ENCODE measurements at places on chromosomes 11 and 22. TPM values are rescaled to one million over a fixed set of nuclear protein-coding genes. Genes with fewer than 3 reads are reported as not detected.

GRCh38 chr22:42436404-42436803, 4.2 kb upstream of the NFAM1 start:
- DNase-seq, result no peak

- peak; percentile 66 for DNase-seq
Measured at GRCh38 chr11:71255800-71256479, 3.6 kb upstream of the SHANK2 start.

DNA sequence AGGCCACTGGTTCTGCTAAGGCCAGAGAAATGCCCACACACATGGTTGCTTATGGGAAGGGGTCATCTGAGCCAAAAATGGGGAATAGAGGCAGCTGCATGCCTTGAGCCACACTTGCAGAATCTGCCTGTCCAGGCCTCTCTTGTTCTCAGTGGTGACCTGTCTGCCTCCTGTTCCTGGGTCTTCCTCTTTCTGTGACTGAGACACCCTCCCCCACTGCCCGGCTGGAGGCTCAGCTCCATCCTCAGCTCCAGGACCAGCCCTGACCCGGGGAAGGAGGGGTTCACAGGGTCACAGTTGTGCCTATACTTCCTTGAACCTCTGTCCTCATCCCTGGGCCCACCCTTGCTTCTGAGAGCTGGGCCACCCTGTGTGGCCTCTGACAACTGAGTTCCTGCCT, 52.3 kb downstream of the CSF2RB start:
- DNase-seq, result no peak

- DNase-seq, result no peak
Measured at GRCh38 chr11:121268581-121268980, 24.0 kb upstream of the SC5D start.

DNA sequence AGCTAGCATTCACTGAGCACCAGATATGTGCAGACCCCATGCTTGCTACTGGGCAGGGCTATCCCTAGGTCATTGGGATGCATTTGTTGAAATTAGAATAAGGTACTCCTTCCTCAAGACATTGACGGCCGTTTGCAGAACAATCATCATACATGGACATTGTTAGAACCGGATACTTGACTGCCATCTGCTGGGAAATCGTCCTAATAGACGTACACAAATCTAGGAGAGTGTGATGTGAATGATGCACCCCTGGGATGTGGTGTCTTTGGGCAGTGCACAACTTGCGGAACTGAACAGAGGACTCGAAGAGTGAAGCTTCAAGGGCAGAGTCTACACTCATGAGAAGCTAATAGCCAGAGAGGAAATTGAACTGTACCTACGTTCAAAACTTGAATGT, 35.9 kb downstream of the MYO18B start:
- DNase-seq, result peak; percentile 44

The CHADL gene
- total RNA-seq, result 1.6 TPM

DNA sequence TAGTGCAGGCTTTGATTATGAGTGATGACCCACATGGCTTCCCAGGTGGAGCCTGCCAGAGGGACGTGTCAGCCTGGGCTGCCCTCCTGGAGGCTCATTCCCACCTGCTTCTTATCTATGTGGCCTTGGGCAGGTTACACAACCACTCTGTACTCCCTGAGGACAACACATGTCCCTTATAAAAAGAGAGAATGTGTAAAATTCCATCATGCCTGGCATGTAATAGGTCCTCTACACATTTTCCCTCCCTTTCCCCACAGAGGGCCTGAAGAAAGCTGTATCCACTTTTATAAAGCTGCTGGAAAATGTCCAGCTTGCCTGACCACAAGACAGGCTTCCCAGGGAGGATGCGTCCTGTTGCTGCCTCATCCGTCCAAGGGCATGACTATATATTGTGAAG, 55.0 kb upstream of the VSTM5 start:
- no peak for DNase-seq

The OR52M1 gene
- total RNA-seq, result not detected

- DNase-seq, result no peak
Measured at GRCh38 chr22:38608992-38609750, 39.2 kb upstream of the DMC1 start.
